ENCODE measurements at places on chromosomes 5 and 9. TPM values are rescaled to one million over a fixed set of nuclear protein-coding genes. Genes with fewer than 3 reads are reported as not detected.

The TSSK1B gene
- 0.05 TPM for polyA plus RNA-seq

The TLR4 gene
- 1.2 TPM for polyA plus RNA-seq

DNA sequence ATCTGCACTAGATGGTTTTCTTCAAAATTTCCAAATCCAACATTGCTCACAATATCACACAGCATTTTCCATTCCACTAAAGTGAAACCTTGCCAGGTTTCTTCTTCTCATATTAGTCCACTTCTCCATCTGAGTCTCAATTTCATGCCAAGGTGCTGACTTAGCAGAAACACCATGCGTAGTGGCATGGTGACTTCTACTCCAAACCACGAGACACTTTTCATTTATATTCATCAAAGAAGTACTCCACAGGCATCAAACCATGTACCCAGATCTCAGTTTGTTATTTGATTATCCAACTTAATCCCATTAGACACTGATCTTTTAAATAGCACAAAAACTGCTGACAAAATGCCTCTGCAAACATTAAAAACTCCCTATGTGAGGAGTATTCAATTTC is 233.4 kb upstream of the ITGA1 start:
- DNase-seq, result no peak

DNA sequence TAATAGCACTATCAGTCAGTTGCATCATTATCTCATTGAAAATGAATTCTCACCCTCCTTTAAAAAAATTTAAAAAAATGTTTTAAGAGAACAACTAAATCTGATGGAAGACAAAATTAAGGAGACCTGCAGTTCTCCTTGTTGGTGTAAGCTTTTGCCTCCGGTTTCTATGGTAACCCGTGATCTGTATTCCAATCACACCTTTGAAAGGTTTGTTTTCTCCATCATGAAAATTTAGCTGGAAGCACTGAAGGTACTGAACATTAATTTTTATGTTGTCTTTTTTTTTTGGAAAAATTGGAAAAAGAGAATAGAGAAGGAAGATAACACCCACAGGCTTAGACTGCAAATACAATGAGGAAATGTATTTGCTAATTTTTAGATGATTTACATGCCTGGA is 2.5 kb upstream of the BASP1 start:
- DNase-seq, result no peak

GRCh38 chr9:105331160-105331559 is 86.7 kb downstream of the SLC44A1 start:
- no peak for DNase-seq

DNA sequence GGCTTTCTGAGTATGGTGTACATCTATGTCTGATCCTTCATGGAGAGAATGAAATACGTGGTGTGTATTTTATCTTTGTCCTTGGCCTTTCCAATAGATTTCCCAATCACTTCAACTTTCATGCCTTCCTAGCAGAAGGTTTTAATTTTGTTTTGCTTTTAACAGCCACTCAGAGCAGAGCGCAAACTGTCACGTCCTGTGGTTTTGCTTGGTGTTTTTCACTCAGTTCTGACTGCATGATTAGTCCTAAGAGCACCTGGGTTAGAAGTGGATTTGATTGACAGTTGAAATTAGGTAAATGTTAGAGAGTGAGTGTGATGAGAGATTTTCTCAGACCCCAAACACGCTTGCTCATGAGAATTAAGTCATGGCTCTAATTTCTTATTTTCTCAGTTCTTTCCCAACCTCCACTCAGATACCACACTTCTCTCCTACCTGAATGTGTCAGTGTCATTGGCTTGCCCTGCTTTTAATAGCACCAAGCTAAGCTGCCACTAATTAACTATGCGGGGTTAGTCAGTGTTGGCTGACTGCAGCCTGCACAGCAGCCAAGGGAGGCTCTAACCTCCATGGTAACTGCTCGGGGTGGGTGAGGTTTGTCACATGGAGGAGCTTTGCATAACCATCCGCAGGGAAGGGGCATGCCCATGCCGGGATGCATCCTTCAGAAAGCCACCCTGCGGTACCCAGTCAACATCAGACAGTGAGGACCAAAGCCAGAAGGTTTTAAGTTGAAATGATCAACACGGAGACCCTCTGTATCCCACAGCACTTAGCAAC is 173.4 kb downstream of the NR3C1 start:
- no peak for DNase-seq

The FAM151B gene
- 1.2 TPM for polyA plus RNA-seq

GRCh38 chr9:104944356-104944755 is 16.4 kb upstream of the ABCA1 start:
- no peak for DNase-seq

GRCh38 chr9:37156781-37157356 is 36.5 kb downstream of the ZCCHC7 start:
- no peak for DNase-seq

The KIF12 gene
- 0.15 TPM for polyA plus RNA-seq

- peak; percentile 27 for DNase-seq
Observed at GRCh38 chr5:74310997-74311930, 329.3 kb downstream of the ENC1 start.

- no peak for DNase-seq
Observed at GRCh38 chr5:32790411-32790951, 79.4 kb downstream of the NPR3 start.

The LCN15 gene
- not detected for polyA plus RNA-seq

The SIT1 gene
- not detected for polyA plus RNA-seq

DNA sequence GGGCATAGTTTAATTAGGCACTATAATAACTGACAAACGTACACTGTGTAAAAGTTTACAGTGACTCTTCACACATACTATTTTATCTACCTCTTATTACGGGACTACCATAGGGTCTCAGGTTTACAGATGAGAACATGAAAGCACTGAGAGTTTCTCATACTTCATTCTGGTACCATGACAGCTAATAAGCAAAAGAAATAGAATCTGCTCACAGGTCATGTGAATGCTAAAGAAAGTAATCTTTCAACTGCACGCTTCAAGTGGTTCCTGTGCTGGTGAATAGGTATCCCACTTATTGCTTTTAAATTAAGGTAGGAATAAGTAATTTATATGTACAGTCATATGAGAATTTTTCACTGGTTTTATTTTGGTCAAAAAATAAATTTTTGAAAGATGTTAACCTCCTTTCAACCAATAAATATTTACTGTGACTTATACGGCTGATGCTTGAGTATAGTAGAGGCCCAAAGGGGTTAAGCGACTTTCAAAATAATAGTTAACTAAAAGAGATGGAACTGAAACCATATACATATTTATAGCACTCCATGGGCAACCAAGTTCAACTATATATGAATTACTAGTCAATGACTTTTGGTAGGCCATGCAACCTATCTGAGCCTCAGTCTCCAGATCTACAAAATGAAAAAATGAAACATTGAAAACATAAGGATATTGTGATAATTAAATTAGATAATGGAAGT is 8.1 kb downstream of the CDKN2A start:
- DNase-seq, result no peak

DNA sequence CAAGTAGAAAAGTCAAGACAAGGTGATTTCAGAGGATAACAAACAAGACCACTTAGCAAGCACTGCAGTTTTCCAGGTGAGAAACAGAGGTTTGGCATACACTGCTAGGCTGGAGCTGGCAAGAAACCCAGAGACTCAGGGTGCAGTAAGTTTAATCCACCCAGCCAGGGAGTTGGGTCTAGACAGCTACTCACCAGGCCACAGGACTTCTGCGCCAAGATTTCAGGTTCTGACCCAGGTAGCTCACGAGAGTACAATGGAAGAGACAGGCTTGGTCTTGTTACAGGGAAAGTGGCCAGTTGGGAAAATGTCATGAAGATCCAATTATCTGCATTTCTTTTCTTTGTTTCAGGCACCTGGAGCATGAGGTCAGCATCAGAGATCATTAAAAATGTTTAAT is 9.8 kb downstream of the SMIM23 start:
- DNase-seq, result no peak

GRCh38 chr5:9500193-9500592 is 45.7 kb downstream of the SEMA5A start:
- no peak for DNase-seq

- DNase-seq, result no peak
Observed at GRCh38 chr9:27422279-27422834, 101.7 kb upstream of the IFNK start.

DNA sequence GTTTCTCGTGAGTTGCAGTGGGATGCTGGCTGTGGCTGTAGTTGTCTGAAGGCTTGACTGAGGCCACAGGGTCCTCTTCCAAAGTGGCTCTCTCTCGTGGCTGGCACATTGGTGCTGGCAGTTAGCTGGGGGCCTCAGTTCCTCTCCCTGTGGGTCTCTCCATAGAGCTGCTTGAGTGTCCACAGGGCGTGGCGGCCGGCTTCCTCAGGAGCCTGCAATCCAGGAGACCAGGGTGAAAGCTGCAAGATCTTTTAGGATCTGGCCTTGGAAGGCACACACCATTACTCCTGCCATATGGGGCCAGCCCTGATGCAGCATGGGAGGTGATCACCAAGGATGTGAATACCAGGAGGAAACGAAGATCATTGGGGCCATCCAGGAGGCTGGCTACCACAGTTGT is 41.1 kb downstream of the ANKRD33B start:
- DNase-seq, result no peak

The IGFBPL1 gene
- polyA plus RNA-seq, result 1.5 TPM

The C7 gene
- polyA plus RNA-seq, result 11.1 TPM

DNA sequence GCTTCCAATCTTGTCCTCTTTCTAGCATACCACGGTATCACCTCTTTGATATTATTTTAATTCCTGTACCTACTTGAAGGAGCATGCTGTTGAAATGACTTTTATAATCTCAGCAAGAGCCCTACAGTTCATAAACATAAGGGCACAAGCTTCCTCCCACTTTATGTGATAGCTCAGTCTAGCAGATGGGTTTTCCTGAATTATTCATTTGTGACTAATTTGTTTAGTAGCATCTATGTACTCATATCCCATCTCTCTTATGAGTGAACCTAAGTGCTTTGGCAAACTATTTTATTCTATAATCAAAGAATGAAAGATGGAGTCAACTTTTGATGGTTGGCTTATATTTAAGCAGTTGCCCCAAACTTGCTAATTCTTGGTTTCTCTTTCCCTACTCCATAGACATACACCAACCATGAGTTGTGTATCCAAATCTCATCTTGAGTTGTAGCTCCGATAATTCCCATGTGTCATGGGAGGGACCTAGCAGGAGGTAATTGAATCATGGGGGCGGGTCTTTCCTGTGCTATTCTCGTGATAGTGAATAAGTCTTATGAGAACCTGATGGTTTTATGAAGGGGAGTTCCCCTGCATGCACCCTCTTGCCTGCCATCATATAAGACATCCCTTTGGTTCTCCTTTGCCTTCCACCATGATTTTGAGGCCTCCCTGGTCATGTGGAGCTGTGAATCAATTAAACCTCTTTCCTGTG is 17.7 kb downstream of the TXNDC8 start:
- DNase-seq, result no peak

The SLC6A3 gene
- not detected for polyA plus RNA-seq

The CARTPT gene
- polyA plus RNA-seq, result not detected

DNA sequence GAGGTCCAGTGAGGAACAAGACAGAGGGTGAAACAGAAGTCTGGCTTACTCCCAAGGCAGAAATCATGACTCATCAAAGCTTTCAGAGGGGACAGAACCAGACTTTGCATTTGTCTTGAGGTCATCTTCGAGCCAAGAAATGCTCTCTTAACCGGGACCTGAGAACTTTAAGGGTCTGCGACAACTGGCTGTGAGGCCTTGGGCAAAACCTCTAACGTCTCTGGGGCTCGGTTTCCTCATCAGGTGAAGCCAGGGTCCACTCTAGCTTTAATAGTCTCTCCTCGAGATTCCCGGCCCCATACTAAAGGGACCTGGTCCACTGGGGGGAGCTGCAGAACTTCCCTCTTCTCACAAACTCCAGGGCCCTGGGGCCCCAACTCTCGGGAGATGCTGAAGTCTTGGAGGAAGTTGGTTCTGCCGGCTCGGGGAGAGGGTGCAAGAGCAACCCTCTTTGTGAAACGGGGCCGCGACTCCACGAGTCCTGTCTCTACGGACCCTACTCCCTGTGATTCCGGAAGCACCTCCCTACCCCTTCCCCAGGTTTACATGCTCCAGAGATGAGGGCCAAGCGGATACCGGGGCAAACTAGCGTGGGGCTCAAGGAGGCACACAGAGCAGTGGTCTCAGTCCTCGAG is 2.6 kb downstream of the GLIS3 start:
- peak; percentile 54 for DNase-seq

- DNase-seq, result no peak
Observed at GRCh38 chr9:37412431-37413151, 9.9 kb upstream of the GRHPR start.

- DNase-seq, result no peak
Observed at GRCh38 chr5:137856201-137856600, 11.5 kb upstream of the MYOT start.

- peak; percentile 13 for DNase-seq
Observed at GRCh38 chr9:2662496-2662895, 40.9 kb downstream of the VLDLR start.

DNA sequence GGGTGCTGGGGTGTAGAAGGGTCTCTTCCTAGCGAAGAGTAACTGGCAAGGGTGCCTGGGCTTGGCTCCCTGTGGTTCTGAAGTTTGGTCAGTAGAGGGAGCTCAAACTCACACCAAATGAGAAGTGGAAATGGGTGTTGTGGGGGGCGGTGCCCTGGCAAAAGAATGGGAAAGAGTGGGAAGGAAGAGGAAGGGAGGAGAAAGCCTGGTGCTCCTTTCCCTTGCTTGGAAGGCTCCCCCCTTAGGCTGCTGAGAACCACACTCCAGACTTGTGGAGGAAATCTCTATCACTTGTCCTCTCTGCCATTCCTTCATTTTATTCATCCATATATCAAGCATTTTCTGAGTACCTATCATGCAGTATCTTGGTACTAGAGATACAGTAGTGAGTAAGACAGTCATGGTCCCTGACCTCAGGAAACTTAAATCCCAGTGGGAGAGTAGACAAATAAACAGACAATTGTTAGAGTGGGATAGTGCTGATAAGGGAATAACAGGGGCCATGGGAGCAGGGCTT is 13.0 kb downstream of the SLC4A9 start:
- peak; percentile 79 for DNase-seq

GRCh38 chr5:57989378-57989777 is 470.5 kb downstream of the PLK2 start:
- DNase-seq, result no peak

The IL17B gene
- not detected for polyA plus RNA-seq

- DNase-seq, result no peak
Observed at GRCh38 chr9:78004478-78005229, 27.0 kb downstream of the GNAQ start.

DNA sequence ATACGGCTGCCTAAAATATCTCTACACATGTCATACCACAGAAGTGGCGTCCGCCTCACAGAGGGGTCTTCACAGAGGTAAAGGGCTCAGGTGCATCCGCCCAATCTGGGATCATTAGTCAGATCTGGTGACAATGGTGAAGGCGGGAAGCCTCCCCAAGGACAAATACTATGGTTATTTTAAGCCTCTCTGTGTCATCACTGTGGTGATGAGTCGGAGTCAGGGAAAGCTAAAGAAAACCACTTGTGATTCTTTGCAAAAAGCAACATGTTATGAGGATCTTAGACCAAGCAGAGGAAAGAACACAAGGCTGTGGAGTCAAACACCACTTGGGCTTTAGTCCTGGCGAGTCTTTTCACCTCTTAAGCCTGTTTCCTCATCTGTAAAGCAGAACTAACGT is 190.4 kb downstream of the DRD1 start:
- DNase-seq, result no peak

- DNase-seq, result no peak
Observed at GRCh38 chr5:123180178-123180577, 91.1 kb downstream of the PRDM6 start.
